Left ventricle myocardium inferior (tissue), 1 donor: ENCODE measurements at places on chromosomes 3 and 15.
A peak's percentile ranks its signal among the peaks of the same experiment; 100 is the strongest.

DNA sequence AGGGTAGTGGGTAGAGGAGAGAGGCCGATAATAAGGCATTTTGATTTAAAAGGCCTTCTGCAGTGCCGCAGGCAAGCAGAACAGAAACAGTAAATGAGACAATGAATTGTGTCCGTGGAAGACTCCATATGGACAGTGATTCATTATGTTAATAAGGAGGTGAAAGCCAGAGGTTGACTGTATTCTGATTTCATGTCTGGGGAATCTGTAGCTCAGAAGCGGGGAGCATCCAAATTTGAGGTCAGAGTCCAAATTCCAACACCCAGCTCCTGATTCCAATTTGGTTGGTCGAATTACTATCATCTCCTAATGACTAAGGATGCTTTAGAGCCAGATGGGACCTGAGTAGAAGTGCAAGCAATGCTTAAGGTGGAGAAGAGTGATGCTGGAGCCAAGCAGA lies 1.0 kb upstream of the TBC1D21 start:
- no peak for DNase-seq

DNA sequence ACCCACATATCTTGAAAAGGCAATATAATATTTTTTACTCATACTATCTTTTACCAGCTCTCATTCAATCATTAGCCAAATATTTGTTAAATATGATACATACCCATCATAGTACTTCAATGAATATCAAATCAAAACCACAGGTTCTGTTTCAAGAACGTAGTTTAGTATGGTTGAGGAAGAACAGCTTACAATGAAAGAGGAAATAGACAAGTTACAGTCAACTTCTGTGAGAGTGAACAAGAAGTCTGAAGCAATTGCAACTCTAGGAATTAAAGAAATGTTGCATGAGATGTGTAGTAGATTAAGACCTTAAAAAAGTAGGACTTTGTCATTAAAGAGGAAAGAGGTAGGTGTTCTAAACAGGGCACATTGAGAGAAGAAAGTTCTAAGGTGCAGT lies 9.3 kb downstream of the BCHE start:
- no peak for DNase-seq

GRCh38 chr15:85619992-85620689 lies 174.6 kb downstream of the KLHL25 start:
- DNase-seq, result no peak

GRCh38 chr3:125137358-125138033 lies 75.1 kb downstream of the SLC12A8 start:
- DNase-seq, result no peak

DNA sequence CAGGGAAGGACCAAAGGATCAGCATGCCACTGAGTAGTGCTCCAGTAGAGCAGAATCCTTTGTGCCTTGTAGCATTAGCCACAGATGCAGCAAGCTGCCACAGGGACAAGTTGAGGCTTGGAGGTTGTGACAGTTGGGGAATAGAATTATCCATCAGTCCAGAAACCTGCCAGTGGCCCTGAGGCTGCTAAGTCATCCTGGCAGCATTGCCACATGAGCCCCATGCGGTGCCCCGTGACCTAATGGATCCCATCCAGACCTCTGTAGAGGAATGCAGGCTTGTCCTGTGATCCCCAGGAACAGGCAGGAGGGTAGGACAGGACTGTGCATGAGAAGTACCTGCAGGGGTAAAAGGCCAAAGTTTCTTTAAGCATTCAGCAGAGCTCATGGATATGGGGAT lies 51.7 kb downstream of the BOC start:
- DNase-seq, result no peak

GRCh38 chr15:74782259-74783071 lies 585 bp downstream of the CSK start:
- DNase-seq, result peak; percentile 58

GRCh38 chr3:186471771-186472170 lies 72.4 kb downstream of the CRYGS start:
- no peak for DNase-seq

DNA sequence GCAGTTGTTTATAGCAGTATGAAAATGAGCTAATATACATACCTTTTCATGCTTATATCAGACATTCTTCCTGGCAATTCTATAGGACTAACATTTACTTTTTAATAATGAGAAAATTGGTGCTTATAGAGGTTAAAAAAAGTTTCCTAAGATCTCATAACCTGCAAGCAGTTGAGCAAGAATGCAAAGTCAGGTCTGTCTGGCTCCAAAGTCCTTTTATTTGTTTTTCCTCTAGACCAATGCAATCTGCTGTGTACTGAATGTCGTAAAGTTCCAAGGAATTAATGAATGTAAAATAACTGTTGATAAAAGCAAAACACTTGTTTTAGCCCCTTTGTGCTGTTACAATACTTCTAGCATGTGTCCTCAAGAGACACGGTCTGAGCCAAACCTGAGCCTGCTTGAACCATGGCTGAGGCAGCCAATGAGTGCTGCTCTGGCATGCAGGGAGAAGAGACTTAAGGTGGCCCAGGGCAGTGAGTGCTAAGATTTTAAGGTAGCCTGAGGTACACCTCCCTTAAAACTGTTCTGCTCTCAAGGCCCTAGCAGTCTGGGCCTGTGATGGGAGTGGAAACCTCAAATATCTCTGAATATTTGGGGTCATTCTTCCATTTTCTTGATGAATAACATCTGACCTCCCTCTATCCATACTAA lies 555.1 kb upstream of the NAALADL2 start:
- no peak for DNase-seq

DNA sequence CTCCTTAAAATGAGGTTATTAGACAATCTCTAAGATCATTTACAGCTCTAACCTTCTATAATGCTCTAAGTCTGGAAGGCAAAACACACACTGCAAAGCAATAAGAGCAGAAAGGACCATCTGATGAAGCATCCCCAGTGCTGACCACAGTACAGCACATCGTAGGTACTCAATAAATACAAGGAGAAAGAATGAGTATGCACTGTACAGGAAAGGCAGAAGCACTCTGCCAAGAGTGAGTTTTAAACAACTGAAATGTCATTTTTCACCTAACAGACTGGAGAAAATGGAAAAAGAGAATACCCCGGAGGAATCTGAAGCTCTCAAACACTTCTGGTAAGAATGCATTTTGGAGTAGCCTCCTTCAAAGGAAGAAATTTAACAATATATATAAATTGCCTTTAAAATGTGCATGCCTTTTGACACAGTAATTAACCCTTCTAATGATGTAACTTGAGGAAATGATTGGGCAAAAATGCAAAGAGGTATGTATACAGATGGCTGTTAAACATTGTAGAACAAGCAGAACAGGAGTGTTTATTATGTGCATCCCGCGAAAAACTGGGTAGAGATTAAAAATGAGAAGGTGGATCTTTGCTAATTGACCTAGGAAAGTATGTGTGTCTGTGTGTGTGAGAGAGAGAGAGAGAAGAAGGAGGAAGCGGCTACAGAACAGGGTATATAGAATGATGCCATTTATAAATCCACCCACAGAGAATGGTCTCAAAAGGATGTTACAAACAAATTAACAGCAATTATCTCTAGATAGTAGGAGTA lies 8.0 kb upstream of the OXTR start:
- no peak for DNase-seq

DNA sequence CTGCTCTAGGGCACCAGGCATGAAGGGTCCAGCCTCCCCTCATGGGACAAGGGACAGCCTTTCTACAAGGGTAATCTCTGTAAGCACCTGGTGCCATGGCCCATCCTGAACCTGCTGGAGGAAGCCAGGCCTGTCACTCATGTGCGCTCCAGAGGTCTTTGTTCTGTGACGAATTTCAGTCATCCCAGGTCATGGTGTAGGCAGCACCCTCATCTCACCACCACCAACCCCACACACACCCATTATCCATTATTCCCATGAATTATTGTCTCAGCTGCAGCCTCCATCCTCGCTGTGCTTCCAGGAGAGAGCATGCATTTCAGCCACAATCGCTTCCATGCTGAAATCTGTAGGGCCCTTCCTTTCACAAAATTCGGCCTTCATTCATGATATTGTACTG lies 419.3 kb downstream of the EPHB1 start:
- DNase-seq, result no peak

DNA sequence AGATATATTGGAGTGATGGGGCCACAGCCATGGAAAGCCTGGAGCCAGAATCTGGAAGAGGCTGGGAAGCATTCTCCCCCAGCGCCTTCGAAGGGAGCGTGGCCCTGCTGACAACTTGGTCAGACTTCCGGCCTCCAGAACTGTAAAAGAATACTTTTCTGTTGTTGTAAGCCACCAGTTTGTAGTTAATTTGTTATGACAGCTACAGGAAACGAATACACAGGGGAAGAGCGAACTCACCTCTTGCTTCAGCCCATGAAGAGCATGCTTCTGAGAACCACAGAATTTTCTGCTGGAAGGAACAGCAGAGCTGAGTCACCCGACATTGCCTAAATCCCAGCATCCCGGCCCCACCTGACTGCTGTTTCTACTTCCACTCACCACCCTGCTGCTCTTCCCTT lies 501.7 kb downstream of the SHQ1 start:
- DNase-seq, result no peak

GRCh38 chr3:138509586-138509985 lies 75.2 kb downstream of the ESYT3 start:
- DNase-seq, result no peak

DNA sequence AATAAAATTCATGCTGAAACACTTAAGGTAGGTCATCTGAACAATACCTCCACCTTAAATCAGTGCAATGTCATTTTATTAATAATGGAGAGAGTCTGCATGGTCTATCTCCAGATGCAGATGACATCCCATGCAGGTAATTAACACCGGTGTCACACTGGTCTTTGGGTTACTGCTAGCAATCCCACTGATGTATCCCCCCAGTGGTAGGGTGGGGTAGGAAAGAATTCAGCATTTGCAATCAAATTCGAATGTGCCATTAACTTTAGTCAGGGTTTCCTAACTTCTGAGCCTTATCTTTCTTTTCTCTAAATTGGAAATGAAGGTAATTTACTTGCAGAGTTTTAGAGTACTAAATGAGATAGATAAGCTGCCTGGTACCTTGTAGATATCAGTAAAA lies 44.4 kb downstream of the KIF15 start:
- DNase-seq, result no peak

- DNase-seq, result no peak
Measured at GRCh38 chr3:150414258-150414657, 6.2 kb downstream of the TSC22D2 start.

DNA sequence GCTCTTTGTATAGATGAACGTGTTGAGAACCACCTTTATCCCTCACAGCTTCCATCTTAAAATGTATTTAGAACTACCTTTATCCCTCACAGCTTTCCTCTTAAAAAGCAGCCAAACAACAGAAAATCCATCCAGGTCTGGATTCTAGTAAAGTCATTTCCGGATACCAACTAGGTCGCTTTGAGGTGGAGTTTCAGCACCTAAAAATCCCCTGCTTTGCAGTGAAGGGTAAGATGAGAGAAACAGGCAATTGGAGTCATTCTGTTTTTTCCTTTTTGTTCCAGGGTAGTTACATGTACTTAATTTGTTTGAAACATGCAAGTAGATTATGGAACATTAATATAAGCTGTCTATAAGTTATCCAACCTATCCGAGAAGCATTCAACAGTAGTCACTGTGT lies 192.0 kb downstream of the UBE2E2 start:
- DNase-seq, result no peak

DNA sequence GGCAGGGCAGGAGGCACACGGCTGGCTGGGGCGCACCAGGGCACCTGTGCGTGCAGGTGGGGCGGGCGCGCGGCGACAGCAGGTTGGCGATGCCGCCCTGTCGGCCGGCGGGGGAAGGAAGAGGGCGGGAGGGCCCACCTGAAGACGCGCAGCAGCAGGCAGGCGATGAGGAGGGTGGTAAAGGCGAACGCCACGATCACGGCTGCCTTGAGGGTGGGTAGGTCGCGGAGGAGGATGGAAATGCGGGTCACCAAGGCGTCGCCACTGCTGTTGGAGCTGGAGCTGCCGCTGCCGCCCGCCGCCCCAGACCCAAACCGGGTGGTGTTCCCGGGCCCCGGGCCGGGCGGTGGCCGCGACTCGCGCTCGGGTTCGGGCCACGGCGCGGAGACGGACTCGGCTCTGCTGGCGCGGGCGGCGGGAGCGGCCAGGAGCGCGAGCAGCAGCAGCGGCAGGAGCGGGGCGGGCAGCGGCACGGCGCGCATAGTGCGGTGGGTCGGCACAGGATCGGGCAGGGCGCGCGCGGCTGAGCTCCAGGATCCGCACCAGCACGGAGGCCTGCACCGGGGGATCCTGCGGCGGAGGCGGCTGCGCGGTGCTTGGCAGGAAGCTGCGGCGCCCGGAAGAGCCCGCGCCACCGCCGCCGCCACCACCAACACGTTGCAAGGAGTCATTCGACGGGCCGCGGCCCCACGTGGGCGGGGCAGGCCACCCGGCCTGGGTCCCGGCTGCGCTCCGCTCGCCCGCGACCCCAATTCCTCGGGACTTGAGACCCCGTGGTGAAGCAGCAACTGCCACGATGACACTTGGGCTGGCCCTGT lies at the start of gene FAM174B:
TSS of gene FAM174B (minus strand) at position 598 of the 818 bp plus-strand sequence.
- DNase-seq, result peak; percentile 60

GRCh38 chr15:26197719-26198118 lies 334.6 kb upstream of the ATP10A start:
- DNase-seq, result no peak

DNA sequence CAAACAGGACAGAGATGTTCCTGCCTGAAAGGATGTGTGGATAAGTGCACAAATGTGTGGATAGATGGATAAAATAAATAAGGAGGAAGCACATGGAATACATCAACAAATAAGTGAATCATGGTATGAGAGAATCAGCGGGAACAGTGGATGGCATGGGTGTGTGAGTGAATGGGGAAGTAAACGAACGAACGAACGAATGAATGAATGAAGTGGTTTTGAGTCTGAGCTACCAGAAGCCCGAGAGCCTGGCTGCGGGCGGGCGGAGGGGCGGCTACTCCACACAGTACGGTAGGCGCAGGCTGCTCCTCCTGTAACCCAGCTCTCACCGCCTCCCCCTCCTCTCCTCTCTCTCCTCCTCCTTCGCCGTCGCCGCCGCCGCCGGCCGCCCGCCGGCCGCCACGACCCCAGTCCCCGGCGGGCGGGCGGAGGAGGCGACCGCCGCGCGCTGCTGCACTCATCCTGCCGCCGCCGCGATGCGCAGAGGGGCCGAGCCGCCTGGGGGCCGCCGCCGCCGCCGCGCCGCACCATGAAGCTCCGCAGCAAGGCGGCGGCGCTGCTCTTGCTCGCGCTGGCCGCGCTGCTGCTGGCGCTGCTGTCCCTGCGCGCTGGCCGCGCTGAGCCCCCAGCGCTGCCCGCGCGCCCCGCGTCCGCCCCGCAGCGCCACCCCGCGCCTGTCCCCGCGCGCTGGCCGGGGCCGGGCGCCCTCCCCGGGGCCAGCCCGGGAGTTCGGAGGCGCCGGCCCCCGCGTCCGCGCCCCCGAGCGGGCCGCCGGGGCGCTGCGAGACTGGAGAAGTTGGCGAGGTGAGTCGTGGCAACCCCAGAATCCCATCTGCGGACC lies at the start of gene GXYLT2:
TSS of gene GXYLT2 (plus strand) at position 342 of the 841 bp plus-strand sequence. CDS start at position 530, 188 bp downstream.
- peak; percentile 78 for DNase-seq
